Stimulated activated CD8-positive, alpha-beta memory T cell treated with anti-CD3 and anti-CD28 coated beads, Interleukin-7, amount 100 ng/mL, for 1 hour (primary cell): ENCODE measurements at places on chromosomes 16 and 17.

DNA sequence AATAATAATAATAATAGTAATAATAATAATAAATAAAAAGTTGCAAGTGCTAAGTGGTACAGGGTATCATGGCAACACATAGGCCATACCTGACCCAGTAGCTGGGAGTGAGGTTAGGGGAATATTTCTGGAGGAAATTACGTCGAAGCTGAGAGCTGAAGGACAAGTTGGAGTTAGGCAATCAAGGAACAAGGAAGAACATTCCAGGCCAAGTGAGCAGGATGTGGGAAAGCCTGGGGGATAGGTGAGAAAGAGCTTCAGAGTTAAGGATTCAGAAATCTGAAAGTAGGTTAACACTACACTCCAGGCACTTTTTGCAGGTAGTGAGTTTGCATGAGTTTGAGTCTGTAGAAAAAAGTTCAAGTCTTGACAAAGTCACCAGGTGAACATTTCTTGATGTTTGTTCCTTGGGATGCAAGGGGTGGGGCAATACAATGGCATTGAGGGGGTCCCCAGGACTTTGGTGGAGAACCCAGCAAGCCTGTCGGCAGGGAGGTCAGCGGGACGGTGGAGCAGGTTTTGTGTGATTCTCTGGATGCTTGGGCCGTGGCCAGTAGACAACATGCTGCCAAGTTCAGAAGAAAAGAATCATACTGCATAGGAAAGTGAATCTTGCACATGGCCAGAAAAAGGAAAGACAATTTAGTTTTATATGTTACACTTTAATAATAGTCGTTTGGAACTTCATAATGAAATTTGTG lies 27.7 kb upstream of the MPHOSPH6 start:
- DNase-seq: no peak

- no peak for DNase-seq
Measured at GRCh38 chr17:80559825-80560251, 15.2 kb downstream of the RPTOR start.

DNA sequence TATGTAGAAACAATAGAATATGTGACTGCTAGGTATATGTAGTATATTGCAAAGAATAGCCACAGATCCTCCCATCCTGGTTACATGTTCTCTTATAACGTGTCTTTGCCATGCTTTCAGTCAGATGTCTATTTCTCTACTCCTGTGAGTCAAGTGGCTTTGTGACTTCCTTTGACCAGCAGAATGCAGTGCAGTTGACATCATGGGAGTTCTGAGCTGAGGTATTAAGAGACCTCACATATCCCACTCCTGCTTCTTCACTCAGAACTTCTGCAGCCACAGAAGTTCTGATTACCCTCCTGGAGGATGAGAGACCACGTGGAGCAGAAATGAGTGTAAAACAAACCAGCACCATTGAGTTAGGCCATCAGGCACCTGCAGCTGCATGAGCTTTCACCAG lies 222.5 kb downstream of the PRKCA start:
- DNase-seq: no peak

GRCh38 chr16:9135797-9136196 lies 44.4 kb downstream of the HAPSTR1 start:
- no peak for DNase-seq

GRCh38 chr17:34178092-34178491 lies 77.0 kb upstream of the CCL2 start:
- DNase-seq: no peak

DNA sequence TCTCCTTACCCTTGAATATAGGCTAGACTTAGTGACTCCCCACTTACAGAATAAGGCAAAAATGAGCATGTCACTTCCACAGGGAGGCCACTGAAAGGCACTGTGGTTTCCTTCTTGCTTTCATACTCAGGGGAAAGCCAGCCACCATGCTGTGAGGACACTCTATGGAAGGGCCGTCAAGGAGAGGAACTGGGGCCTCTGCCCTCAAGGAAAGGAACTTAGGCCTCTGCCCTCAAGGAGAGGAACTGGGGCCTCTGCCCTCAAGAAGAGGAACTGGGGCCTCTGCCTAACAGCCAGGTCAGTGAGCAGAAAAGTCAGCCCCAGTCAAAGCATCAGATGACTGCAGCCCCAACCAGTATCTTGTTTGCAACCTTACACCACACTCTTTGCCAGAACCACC lies 30.1 kb downstream of the VPS35 start:
- no peak for DNase-seq
